A172 (cell line): ENCODE measurements at places on chromosomes 1 and 21.
A peak's percentile ranks its signal among the peaks of the same experiment; 100 is the strongest.

- DNase-seq, result no peak
Observed at GRCh38 chr1:92992054-92992453, 30.8 kb upstream of the DIPK1A start.

DNA sequence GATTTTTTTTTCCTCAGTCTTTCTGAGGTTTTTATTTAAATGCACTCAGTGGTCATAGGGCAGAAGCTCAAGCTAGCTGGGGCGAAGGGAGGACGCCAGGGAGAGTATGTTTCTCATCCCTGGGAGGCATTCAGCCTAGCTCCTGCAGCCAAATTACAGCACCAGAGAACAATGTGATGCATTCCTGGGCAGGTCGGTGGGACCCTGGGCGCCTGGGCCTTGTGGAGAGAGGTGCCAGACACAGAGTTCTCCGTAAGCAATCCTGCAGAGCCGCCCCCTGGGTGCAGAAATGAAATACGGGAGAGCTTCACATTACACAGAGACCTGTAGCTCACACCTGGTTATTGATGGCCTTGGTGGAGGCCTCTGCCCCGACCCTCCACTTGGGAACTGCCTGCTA is 15.5 kb downstream of the WNT2B start:
- peak; percentile 12 for DNase-seq

- DNase-seq, result peak; percentile 99
Observed at GRCh38 chr1:201602413-201603265, 63.7 kb downstream of the NAV1 start.

DNA sequence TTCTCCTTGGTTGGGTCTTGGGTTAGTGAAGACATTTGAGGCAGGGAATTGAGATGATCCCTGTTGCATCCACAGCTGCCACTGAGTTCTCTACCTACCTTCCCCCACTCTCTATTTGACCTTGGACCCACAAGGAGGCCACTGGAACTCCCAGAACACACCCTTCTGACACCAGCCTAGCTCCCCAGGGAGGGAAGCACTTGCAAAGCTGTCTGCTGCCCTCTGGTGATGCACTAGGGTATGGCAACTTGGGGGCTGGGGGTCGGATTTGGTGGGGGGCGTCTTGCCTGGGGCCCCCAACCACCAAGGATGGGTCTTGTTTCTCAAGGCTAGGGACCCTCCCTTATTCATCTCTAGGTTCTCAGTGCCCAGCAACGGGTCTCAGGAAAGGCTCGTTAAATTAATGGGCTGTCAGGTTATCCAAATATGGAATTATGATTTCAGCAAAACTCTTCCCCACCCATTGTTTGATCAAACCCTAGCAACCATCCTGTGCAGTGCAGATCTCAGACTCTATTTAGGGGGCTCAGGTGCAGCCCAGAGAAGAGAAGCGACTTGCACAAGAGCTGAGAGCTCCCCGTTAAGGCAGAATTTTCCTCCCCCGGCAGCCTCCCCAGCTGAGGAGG is 177.8 kb upstream of the KLHDC7A start:
- no peak for DNase-seq

- DNase-seq, result no peak
Observed at GRCh38 chr1:3481046-3481445, 26.6 kb downstream of the ARHGEF16 start.

GRCh38 chr1:107389410-107390396 is 248.9 kb downstream of the NTNG1 start:
- DNase-seq, result no peak
